Articular chondrocyte of knee joint (primary cell): ENCODE measurements at places on chromosomes 1 and 21. TPM values are rescaled to one million over a fixed set of nuclear protein-coding genes. Genes with fewer than 3 reads are reported as not detected.

RASAL2 gene
- 38.9 and 45.2 TPM in 2 replicates for total RNA-seq

GPR37L1 gene
- under 0.01 TPM in 1 of 2 replicates, not detected in the other for total RNA-seq

MFAP2 gene
- 18.2 and 20.3 TPM in 2 replicates for total RNA-seq

RAB7B gene
- total RNA-seq = 11.6 and 19.9 TPM in 2 replicates

TTC34 gene
- total RNA-seq = 0.22 and 0.39 TPM in 2 replicates

KRTAP10-4 gene
- not detected in 2 replicates for total RNA-seq

TNFRSF8 gene
- 0.13 and 0.22 TPM in 2 replicates for total RNA-seq

COA6 gene
- 21.7 and 25.0 TPM in 2 replicates for total RNA-seq

ZNF683 gene
- total RNA-seq = not detected in 2 replicates
